ENCODE measurements at places on chromosomes 11 and 22.

DNA sequence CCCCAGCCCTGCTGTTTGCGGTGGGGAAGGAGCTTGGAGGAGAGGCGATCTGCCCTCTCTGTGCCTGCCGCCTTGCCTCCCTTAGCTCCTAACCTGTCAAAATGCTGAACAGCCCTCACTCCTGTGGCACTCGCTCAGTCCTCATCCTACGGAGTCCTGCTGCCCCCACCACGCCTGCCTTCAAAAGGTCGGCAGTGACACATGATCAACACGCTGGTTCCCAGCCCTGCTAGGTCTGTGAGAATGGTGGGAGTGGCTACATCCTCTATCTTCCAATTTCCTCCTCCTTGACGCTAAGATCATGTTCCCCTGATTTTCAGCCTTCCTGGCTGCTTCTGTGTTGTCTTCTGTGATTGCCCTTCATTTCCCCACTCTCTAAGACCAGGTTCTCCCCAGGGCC is 120.2 kb upstream of the TBCEL start:
- DNase-seq = no peak

DNA sequence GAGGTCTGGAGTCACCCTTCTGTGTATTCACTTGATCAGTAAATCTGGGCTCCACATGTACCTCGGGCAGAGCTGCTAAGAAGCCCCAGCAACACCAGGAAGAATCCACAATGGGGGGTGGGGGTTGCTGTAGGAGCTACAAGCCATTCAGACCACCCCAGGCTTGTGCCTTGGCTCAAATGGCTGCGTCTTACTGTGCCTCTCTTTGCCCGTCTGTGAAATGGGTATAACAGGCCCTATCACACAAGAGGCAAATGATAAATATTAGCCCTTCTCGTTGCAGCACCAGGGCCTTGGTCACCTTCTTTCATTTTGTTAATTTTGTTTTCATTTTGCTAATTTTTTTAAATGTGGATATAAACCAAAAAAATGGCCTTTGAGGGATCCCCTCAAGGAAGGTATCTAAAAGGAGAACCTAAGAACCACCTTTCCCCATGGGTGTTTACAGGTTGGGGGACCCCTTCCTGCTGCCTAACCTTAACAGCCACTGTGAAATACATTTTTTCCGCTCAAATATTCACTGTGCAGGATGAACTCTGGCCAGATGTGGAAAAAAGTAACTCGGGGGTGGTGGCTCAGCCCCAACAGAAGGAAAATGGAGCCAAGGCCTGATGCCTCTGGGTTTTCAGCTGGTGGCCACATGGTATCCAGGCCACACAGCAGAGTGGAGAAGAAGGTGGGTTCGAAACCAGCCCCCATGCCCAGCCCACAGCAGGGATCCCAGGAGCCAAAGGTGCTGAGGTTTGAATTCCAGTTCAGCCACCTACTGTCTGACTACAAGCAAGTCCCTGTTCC is 284.0 kb downstream of the MN1 start:
- no peak for DNase-seq

GRCh38 chr11:16456366-16456765 is 100.0 kb upstream of the SOX6 start:
- DNase-seq = no peak

- DNase-seq = no peak
Observed at GRCh38 chr22:39142088-39142680, 10.3 kb downstream of the CBX7 start.

GRCh38 chr11:17508791-17509190 is 32.1 kb upstream of the ABCC8 start:
- DNase-seq = no peak

GRCh38 chr22:27240298-27241075 is 561.1 kb downstream of the MN1 start:
- no peak for DNase-seq

- no peak for DNase-seq
Observed at GRCh38 chr11:33684003-33684706, 16.5 kb downstream of the C11orf91 start.

DNA sequence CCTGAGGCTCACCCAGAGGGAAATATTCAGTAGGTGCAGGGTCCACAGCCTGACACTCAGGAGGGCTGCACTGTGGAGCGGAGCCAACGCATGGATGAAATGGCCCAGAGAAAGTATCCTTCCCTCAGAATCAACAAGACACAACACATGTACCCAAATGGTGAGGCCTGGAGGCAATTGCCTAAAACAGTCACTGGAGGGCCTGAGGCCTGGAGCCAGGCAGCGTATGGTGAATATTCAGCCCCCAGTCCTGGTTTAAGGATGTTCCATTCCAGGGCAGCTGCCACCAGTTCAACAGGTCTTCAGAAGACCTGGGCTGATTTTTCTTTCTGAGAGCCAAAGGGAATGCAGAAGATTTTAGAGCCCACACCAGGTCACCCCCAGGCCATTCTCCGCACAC is 264.8 kb downstream of the INSC start:
- DNase-seq = no peak
